Esophagus squamous epithelium (tissue), 5 donors: ENCODE measurements at places on chromosomes 16 and 17.

- DNase-seq, result peak; percentile 12
Observed at GRCh38 chr17:74368341-74369081, 1.2 kb downstream of the GPR142 start.

GRCh38 chr17:65545705-65546523 is 15.5 kb downstream of the AXIN2 start:
- no peak for DNase-seq

DNA sequence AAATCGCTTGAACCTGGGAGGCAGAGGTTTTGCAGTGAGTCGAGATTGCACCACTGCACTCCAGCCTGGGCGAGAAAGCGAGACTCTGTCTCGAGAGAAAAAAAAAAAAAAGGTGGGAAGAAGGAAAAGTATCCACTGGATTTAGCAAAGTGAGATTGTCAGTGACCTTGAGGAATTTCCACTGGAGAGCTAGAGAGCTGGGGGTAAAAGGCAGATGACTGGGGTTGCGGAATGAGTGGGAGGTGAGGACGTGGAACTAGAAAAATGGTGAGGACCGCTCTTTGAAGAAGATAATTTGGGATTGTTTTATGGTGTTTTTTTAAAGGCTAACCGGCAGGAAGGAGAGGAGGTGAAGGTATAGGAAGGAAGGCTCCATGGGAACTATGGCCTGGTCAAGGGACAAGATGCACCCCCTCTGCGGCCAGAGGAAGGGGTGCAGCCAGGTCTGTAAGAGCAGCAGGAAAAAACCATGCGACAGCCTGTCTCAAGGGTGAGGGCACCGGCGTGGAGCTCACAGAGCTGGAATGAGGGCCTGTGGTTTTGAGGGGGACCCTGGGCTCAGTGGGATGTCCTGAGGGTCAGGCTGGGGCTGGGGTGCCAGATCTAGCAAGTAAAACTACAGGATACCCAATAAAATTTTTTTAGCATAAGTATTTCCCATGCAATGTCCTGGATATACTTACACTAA is 694 bp upstream of the MLST8 start:
- DNase-seq, result no peak

GRCh38 chr16:29237971-29238370 is 168.5 kb downstream of the NPIPB11 start:
- no peak for DNase-seq

- no peak for DNase-seq
Observed at GRCh38 chr17:78601577-78602190, 24.5 kb upstream of the DNAH17 start.

- no peak for DNase-seq
Observed at GRCh38 chr17:31622500-31622899, 231.0 kb downstream of the RAB11FIP4 start.

- DNase-seq, result no peak
Observed at GRCh38 chr17:70138291-70138865, 31.0 kb upstream of the KCNJ2 start.

- DNase-seq, result no peak
Observed at GRCh38 chr17:48294806-48295361, 135.1 kb downstream of the SKAP1 start.

GRCh38 chr16:13338044-13338443 is 436.6 kb downstream of the SHISA9 start:
- no peak for DNase-seq

DNA sequence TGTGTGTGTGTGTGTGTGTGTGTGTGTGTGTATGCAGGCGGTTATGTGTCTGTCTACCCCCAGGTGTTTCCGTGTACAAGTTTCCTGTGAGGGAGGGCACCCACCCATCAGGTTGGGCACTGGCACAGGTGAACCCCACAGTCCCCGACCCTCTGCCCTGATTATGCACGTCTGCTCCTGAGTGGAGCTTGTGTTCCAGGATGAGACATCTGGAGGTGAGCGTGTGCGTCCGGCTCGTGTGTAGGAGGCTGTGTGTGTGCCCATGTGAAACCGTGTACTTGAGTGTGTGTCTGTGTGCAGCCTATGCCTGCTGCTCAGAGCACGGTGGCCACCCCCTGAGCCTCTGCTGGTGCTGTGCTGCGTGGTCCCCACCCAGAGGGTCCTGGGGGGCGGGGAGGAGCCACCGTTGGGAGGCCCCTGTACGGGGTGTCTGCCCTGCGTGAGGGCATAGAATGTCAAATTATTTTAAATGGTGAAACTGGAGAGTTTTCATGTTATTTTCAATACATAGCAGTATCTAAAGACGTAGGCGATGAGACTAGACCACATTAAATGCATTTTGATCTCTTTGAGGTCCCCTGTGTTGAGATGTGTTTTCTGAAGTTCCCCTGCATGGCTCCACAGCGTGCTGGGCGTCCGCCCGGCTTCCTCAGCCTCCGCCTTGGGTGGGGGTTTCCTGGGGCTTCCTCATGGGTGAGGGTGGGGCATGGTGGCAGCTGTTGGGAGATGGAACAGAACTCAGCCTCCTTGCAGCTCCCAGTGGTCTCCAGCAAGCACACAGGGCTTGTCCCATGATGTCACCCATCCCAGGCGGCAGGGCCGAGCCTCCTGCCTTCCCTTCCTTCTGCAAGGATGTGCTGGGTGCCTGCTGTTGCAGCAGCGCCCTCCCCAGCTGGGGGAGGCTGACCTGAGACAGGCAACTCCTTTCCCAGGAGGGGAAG is 43.4 kb downstream of the KCNJ12 start:
- DNase-seq, result no peak

DNA sequence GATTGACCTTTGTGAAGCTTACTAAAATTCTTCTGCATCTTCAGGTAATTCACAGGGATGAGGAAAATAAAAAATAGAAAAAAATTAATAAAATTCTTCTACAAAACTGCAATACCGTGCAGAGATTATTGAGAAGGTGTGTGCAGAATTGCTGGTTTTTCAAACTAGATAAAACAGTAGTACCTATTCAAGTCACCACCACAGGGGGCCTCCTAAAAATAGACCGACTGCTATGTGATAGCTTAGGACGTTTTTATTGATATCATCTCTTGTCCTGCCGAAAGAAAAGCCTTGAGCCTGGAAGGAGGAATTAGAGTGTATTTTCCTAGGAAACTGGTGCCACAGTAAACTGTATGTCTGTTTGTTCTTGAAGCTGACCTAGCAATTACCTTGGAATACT is 325.9 kb downstream of the ZFHX3 start:
- DNase-seq, result no peak

- no peak for DNase-seq
Observed at GRCh38 chr16:76343769-76344168, 66.6 kb downstream of the CNTNAP4 start.

DNA sequence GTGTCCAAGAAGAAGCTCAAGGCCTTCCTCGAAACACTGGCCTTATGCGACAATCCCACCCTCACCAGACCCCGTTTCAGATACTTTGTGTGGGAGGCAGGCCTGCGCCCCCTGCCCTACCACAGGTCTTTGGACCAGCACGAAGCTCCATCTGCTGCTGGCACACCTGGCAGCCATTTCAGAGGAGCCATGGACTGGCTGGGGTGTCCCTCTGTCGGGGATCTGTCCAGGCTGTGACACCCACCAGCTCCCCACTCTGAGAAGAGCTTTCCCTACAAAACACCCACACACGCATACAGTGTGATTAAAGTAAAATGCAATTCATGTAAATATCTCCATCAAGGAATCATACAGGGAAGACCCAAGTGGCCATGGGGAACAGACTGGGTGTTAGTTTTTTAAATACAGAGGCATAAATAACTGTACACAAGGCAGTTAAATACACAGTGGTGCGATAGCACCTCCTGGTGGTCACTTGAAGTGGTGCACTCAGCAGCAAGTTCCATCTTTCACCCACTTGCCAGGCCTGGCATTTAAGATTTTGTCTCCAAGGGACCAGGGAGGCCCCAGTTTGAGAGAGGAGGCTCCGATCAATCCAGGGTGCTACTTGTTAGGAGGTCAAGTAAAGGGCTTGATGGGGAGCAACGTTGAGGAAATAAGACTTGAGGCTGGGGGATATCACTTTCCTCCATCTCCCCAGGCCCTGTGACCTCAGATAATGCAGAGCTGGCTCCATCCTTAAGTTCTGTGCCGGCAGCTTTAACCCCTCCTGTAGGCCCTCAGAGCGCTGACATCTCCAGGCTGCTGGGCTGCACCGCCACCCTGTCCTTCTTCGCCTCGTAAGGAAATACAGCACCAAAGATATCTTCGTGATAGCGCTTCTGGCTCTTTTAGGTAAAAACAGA is 43.6 kb downstream of the NOS2 start:
- DNase-seq, result no peak

DNA sequence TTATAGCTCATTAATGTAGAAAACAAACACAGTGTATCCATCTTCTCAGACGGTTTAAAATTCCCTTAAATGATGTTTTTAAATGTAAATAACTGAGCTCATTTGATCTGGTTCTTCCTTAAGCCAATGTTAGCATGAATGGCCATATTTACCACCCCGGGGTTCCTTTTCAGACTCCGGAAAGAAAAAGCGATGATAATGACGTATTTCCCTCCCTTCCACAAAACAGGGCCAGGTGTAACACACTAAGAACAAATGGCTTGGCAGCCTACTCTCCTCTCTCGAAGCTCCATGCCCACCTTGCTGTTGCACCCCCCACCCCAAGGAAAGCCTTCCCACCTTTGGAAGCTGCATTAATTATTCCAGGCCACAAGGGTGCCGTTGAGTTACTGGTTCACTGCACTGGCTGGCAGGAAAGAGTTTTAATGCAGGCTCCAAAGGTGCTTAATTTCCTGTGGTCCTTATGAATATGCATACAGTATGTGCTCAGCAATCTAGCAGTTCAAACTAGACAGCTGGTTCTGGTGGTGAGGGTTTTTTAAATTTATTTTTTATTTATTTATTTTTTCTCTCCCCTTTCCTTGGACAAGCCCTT is 378.9 kb downstream of the WWOX start:
- DNase-seq, result no peak

DNA sequence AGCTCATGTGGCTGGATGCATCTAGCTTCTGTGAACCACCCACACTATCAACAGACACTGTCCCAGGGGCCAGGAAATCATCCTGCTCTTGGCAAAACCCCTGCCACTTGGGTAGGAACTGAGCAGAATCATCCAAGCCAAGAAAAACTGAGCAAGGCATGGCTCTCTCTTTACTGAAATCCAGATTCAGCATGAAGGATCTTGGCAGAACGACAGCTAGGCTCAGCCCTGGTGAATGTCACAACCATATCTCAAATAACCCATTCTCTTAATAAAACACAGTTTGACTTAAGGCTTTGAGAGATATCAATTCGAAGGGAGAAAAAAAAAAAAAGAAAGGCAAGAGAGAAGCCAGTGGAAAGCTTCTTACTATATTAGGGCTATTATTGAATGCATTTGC is 72.2 kb downstream of the MAF start:
- no peak for DNase-seq

- no peak for DNase-seq
Observed at GRCh38 chr16:19210968-19211367, 42.9 kb downstream of the SYT17 start.

- DNase-seq, result no peak
Observed at GRCh38 chr17:49997773-49998703, 3.0 kb upstream of the DLX3 start.

- DNase-seq, result no peak
Observed at GRCh38 chr17:78528541-78528940, 48.7 kb downstream of the DNAH17 start.

GRCh38 chr16:49659356-49659755 is 196.6 kb downstream of the ZNF423 start:
- no peak for DNase-seq

GRCh38 chr16:57628008-57628781 is at the start of gene ADGRG1:
TSS of gene ADGRG1 (plus strand) at chr16:57628630. CDS start at chr16:57650288, 21,658 bp downstream.
- peak; percentile 22 for DNase-seq

GRCh38 chr17:15250135-15250860 is 14.8 kb downstream of the PMP22 start:
- DNase-seq, result no peak

DNA sequence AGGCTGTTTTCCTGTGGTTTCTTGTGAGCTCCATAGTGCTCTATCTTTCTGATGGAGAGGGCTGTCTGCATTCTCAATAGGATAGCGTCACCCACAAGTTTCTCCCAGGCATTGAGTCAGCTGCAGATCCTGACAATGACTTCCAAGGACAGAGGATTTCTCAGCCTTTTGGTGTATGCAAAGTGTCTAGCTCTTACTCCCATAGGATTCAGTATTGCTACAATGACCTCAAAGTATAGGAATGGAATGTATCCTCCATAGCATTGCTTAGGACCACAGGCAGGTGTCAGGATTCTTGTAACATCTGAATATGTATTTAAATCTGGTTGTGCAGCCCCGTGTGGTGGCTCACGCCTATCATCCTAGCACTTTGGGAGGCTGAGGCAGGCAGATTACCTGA is 32.3 kb downstream of the SMIM36 start:
- no peak for DNase-seq

DNA sequence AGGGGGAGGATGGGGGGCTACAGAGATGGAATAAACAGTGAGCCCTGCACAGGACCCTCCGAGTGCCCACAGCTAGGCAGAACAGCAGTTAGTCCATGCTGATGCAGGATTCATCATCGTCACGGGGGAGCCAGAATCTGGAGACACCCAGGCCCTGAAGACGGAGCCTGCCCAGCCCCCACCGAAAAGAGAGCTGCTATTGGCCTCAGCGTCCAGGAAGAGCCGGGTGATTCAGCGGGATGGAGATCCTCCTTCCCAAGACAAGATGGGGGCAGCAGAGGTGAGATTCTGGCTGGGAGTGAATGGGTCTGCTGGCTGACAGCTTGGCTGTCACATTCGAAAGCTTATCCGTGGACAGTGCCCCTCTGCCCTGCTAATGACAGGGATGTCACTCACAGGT is 133.6 kb upstream of the CRHR1 start:
- DNase-seq, result no peak

DNA sequence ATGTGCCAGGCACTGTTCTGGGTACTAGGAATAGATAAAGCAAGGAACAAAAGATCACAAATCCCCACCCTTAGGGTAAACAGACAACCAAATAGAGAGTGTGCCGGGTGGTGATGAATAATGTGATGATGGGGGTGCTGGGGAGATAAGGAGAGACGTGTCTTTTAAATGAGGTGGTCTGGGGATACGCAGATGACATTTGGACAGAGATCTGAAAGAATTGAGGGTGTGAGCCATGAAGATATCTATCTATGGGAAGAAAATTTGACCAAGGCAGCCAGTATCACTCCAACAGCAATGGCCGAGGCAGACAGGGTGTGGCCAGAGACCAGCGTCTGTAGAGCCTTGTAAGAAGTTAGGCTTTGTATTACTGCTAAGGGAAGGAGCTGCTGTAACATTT is 165.3 kb downstream of the MRTFB start:
- DNase-seq, result no peak

GRCh38 chr16:15599303-15600070 is 43.5 kb downstream of the MARF1 start:
- DNase-seq, result no peak

GRCh38 chr17:40460968-40461731 is 17.9 kb downstream of the IGFBP4 start:
- DNase-seq, result no peak

- no peak for DNase-seq
Observed at GRCh38 chr17:27343977-27344607, 50.2 kb downstream of the WSB1 start.

GRCh38 chr17:38747463-38748148 is 530 bp downstream of the PCGF2 start:
- DNase-seq, result no peak

DNA sequence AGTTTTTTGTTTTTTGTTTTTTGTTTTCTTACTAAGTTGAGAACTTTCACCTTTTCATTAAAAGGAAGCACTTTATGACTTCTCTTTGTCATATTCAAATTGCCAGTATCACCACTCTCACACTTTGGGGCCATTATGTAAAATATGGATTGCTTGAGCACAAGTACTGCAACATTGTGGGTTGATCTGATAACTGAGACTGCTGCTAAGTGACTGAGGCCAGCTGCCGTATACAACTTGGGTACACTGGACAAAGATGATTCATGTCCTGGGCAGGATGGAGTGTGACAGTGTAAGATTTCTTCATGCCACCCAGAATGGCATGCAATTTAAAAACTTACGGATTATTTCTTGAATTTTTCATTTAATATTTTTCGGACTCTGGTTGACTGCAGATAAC is 7.8 kb downstream of the TTC19 start:
- no peak for DNase-seq
